ENCODE measurements at places on chromosomes 11 and 22.

DNA sequence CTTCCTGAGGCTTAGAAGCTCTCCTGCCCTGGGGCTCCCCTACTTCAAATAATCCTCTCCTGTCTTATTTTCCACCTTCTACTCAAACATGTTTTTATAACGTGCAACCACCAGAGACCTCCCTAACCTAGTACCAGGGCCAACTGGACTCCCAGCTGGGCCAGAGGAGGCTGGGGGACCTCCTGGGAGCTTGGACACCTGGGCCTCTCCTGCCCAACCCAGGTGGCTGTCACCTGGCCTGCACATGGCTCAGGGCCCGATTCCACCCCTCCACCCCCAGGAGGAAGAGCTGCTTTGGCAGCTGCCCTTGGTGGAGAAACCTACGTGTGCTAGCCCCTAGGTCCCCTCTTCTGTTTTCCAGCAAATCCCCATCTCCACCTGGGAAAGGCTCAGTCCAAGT is 105.2 kb downstream of the ABTB2 start:
- H3K4me3 ChIP-seq: no peak overlapping the region
- no peak for DNase-seq
- no peaks in the 10 kb centered on the region for H3K27me3 ChIP-seq
- H3K27ac ChIP-seq: no peak overlapping the region
- no peaks in the 10 kb centered on the region for H3K36me3 ChIP-seq

GRCh38 chr11:111336582-111337256 is 38.4 kb downstream of the POU2AF3 start:
- H3K27me3 ChIP-seq: no peaks in the 10 kb centered on the region
- H3K36me3 ChIP-seq: no peaks in the 10 kb centered on the region
- peaks cover 3% of the 10 kb centered on the region for H3K4me1 ChIP-seq
- H3K4me3 ChIP-seq: no peak overlapping the region

DNA sequence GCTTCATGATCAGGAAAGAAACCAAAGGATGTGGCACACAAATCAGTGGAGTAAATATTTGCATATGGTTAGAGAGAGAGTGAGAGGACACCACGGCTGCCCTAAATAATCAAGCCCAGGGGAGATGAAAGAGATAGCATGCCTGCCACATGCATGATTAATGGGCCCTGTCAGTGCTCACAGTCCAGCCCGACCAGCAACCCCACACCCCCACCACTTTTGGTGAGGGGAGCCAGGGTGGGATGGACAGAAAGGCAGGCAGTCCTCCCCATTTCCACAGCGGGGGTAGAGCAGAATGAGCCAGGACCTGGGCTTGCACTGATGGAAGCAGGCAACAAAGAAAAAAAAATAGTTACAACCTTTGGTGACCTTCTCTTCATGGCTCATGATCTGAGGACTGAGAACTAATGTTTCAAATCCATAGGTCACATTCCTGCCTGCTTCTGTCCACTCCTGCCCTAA is 545.0 kb downstream of the ETS1 start:
- DNase-seq: no peak
- H3K4me1 ChIP-seq: no peaks in the 10 kb centered on the region
- H3K36me3 ChIP-seq: no peaks in the 10 kb centered on the region
- 0 out of 2 replicates have a peak, but pooled peaks cover 1% of the 10 kb centered on the region for H3K27me3 ChIP-seq
- H3K4me3 ChIP-seq: no peak overlapping the region

DNA sequence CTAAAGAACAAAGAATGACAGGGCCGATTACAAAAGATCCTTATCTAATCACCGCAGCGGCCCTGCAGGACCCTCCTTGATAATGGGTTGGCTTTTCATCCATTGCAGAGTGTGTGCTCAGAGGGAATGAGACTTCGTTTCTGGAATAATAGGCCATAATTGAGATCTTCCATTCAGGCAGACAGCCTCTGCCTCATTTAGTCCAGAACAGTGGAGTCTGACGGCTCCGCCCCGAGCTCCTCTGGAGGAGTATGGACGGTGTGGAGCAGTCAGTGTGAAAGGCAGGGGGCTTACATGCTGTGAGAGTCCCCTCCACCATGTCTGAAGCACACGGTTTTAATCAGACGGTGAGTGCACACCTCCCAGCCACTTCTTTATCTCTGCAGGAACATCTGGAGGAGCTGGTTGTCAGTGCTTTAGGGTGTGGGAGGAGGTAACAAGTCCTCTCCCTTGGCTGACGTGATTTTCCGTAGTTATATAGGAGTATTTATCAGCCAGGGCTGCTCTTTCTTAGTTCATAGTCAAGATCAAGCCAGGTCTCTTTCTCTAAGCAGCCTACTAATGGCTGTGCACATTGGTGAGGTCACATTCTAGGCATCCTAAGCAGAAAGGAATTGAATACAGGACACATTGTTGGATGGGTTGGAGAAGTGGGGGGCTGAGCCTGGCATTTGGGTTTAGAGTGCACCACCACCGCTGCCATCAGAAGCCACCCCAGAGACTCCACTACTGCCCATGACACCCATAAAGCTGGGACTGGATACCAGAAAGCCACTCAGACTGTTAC is 1477.9 kb downstream of the TBC1D22A start:
- no peaks in the 10 kb centered on the region for H3K36me3 ChIP-seq
- no peak overlapping the region for H3K27ac ChIP-seq
- no peaks in the 10 kb centered on the region for H3K4me1 ChIP-seq
- H3K4me3 ChIP-seq: no peak overlapping the region
- DNase-seq: no peak

DNA sequence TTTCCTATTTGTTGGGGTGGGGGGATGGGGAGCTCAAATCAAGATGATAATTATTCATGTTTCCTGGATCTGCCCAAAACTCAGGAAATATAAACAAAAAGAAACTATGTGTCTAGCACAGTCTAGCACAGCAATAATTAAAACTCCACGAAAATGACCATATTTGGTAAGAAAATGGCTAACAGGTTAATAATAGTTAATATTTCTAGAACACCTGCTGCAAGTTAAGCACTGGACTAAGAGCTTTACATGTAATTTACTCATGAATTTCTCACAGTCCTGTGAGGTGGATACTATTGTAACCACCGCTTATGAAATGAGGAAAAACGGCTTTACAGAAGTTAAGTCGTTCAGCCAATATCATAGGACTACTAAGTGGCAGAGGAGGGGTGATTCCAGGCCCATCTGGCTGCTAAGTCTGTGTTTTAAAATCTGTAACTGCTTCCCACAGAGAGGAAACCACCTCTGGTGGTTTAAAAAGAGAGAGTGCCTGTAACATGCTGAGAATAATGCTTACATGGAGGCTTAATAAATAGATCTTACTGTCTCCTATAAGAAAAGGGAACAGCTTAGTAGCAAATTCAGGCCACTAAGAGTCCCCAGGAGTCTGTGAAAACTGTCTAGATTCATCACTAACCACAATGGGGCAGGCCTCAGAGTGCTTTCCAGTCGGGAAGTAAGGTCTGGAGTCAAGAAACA is 11.0 kb upstream of the AMOTL1 start:
- no peak overlapping the region for H3K4me3 ChIP-seq
- no peaks in the 10 kb centered on the region for H3K27me3 ChIP-seq
- H3K36me3 ChIP-seq: no peaks in the 10 kb centered on the region
- no peak overlapping the region for H3K27ac ChIP-seq

DNA sequence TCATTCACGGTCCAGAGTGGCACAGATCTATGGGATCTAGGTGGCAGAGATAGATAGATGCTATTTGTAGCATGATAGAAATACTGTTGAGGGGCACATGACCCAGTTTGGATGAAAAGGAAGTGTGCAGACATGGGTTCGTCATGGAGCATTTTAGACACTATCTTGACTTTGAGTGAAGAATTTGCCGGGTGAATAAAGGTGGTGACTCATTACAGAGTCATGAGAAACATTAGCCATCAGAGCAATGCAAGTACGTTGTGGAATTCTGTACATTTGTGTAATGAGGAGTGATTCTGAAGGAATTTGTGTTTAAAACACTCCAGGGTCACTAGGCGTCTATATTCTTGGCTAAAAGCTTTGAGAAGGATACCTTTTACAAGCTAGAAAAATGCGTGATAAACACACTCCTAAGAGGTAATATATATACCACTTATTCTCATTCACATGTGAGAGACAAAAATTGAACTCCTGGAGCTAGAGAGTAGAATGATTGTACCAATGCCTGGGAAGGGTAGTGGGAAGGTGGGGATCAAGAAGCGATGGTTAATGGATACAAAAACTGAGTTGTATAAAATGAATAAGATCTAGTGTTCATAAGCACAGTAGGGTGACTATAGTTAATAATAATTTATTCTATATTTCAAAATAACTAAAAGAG is 593.7 kb upstream of the LUZP2 start:
- DNase-seq: no peak
- H3K4me1 ChIP-seq: no peaks in the 10 kb centered on the region
- H3K27ac ChIP-seq: no peak overlapping the region
- no peaks in the 10 kb centered on the region for H3K27me3 ChIP-seq

- DNase-seq: no peak
- H3K36me3 ChIP-seq: peaks cover 13% of the 10 kb centered on the region
- H3K27me3 ChIP-seq: no peaks in the 10 kb centered on the region
Observed at GRCh38 chr22:36281781-36282327, 28.9 kb downstream of the APOL1 start.

DNA sequence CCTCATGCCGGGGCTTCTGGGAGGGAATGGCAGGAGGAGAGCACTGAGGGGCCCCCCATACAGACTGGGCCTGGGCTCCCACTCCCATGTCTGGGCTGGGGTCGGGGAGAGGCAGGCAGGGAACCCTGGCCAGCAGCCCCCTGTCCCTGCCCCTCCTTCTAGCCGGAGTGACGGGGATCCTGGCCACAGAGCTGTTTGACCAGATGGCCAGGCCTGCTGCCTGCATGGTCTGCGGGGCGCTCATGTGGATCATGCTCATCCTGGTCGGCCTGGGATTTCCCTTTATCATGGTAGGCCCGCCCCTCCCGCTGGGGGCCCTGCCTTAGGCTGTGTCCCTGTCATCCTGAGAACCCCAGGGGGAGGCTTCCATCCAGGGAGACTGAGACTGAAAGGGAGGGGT is 10.0 kb upstream of the MIF start:
- H3K36me3 ChIP-seq: no peaks in the 10 kb centered on the region
- DNase-seq: no peak
- H3K4me3 ChIP-seq: no peak overlapping the region

DNA sequence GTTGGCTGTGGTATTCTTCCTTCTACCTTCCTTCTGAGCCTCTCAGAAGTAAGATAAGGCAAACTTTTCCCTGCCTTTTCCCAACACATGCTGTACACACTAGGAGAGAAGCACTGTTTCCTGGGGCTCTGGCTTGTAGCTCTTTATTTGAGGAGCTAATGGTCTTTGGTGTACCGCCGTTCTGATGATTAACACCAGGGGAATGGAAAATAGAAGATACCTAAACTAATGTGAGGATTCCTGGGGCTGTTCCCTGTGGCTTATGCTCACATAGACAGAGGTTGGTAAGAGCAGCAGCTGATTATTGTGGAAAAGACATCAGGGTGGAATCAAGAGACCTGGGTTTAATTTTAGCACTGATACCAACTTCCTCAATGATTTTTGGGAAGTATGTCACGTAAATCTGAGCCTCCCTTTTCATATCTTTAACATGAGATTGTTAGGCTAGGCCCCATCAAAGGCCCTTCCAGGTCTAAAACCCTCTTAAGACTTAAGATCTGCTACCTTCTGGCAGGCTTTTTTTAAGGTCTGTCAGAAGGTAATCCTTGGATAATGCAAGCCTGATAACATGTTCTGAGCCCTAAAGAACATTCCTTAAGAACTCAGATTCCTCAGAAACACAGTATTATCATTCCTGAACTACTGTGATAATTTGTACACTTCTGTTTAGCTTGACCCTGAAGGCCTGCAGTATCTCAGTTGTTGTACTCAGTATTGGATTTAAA is 24.8 kb upstream of the RCE1 start:
- no peak overlapping the region for H3K4me3 ChIP-seq
- H3K27ac ChIP-seq: no peak overlapping the region
- no peak for DNase-seq
- H3K36me3 ChIP-seq: no peaks in the 10 kb centered on the region
- H3K4me1 ChIP-seq: no peaks in the 10 kb centered on the region
- H3K27me3 ChIP-seq: no peaks in the 10 kb centered on the region

DNA sequence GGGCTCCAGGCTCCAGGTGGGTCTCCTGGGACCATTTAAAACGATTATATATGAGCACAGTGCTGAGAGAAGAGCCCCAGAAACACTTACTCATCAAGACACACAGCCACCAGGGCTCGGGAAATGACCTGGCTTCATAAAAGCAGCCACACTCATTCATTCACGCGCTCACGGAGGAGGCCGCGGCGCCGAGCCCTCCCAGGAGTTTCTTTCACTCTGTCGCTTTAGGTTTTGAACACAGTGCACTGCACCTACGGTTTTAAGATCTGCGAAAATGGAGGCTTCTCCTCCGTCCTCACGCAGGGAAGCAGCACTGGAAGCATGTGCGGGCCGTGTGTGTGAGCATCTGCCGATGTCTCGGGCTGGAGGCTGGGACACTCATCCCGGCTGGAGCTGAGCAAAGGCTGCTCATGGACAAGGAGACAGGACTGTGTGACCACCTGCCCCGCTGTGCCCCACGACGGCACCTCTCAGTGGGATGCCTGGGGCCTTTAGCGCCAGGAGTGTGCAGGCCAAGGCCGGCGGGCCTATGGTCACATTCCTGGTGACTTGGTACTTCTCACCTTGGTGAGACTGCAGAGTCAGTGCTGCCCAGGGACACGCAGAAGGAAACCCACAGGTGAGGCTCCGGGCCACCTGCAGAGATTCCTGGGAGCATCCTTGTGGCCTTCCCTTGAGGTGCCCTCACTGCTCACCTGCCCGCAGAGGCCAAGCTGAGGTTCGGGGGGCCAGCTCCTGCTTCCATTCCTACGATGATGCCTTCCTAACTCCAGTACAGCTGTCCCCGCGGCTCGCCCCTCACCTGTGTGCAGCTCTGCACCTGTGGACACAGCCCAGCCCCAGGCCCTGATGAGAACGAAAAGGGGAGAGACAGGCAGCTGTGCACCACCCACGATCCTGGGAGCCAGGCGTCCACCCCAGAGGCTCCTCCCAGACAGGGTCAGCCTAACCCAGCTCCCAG is 872.0 kb downstream of the BRD1 start:
- no peaks in the 10 kb centered on the region for H3K36me3 ChIP-seq
- H3K27me3 ChIP-seq: no peaks in the 10 kb centered on the region
- no peaks in the 10 kb centered on the region for H3K4me1 ChIP-seq
- DNase-seq: no peak
- H3K4me3 ChIP-seq: no peak overlapping the region

GRCh38 chr22:27372969-27373670 is 428.4 kb downstream of the MN1 start:
- no peak overlapping the region for H3K27ac ChIP-seq
- no peaks in the 10 kb centered on the region for H3K27me3 ChIP-seq
- H3K4me3 ChIP-seq: no peak overlapping the region
- DNase-seq: no peak
- H3K36me3 ChIP-seq: no peaks in the 10 kb centered on the region

DNA sequence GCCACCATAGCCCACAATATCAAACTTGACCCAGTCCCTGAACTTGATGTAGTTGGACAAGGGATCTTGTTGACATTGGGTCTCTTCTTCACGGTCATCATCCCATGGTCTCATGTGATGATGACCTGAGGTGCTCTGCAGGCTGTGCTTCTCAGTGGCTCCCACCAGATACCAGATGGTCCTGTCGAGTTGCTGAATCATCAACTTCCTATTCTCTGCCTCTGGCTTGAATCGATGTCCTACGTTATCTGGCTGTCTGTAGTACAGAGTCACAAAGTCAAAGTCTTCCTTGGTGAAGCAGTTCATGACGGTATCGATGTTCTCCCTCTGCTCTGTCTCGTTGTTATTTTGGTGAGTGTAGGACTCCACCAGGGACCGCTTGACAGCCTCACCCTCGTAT is 145.7 kb upstream of the ALDH3B2 start:
- no peak for DNase-seq
- no peaks in the 10 kb centered on the region for H3K36me3 ChIP-seq
- H3K4me3 ChIP-seq: no peak overlapping the region
- H3K27ac ChIP-seq: no peak overlapping the region
- H3K27me3 ChIP-seq: no peaks in the 10 kb centered on the region

GRCh38 chr22:47190276-47190956 is 428.0 kb downstream of the TBC1D22A start:
- no peak overlapping the region for H3K27ac ChIP-seq
- H3K36me3 ChIP-seq: no peaks in the 10 kb centered on the region
- no peak overlapping the region for H3K4me3 ChIP-seq
- H3K27me3 ChIP-seq: no peaks in the 10 kb centered on the region

All from GM12878 (cell line).